ENCODE measurements at places on chromosomes 11 and 22.

DNA sequence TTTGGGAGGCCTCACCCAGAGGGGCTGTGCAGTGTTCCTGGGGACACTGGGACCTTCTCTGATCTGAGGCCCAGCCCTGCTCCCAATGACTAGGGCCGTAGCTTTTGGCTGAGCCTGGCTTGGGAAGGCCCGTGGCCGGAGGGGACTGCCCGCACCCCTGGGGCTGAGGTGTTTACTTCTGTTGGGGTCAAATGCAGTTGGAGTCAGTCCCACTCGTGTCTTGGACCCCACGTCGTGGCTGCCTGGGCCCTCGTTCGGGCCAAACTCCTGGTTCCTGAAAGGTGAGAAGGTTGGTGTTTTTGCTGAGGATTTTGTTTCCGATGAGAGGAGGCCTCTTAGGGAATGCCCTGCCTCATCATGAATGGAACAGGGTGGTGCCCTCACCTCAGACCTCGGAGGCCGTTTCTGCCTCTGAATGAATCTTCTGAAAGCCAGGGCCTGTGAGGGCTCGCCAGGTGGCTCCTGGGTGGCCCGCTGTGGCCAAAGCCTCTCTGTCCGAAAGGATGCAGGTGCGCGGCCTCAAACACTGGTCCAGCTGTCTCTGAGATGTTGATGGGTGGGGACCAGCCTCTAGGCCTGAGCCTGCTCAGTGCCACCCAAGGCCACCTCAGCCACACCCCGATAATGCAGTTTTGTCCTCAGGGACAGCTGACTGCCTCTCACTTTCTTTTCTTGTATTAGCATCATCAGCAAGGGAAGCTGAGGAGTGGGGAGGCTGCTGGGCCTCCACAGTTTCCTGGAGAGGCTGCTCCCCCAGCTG is 40.3 kb upstream of the A4GALT start:
- DNase-seq, result no peak

DNA sequence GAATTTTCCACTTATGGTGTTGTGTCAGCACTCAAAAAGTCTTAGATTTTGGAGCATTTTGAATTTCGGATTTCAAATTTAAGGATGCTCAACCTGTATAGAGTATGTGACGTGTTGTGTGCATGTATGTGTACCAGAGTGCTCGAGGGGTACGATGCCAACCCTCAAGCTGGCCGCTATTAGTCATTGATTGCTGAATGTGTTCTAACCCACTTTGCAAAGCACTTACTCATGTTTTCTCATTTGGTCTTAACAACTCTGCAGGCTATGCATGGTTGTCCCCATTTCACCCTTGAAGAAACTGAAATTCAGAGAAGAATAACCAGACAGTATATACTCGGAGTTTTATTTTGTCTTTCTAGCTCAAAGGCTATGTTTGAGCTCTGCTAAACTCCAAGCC is 196.4 kb upstream of the TENM4 start:
- no peak for DNase-seq

GRCh38 chr22:19723983-19724827 is 866 bp downstream of the GP1BB start:
- no peak for DNase-seq

GRCh38 chr11:132844956-132845696 is 687.2 kb downstream of the OPCML start:
- no peak for DNase-seq

DNA sequence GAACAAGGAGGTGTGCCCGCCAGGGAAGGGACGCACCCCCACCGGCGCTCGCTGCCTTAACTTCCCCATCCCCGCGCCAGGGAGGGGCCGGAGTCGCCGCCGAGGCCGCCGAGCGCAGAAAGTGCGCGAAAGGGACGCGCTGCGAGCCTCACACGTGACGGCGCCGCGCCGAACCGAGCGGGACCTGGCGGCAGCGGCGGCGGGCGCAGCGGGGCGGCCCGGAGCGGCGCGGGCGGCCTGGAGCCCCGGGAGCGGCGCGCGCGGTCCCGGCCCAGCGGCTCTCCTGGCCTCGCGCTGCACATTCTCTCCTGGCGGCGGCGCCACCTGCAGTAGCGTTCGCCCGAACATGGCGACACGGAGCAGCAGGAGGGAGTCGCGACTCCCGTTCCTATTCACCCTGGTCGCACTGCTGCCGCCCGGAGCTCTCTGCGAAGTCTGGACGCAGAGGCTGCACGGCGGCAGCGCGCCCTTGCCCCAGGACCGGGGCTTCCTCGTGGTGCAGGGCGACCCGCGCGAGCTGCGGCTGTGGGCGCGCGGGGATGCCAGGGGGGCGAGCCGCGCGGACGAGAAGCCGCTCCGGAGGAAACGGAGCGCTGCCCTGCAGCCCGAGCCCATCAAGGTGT is at the start of gene SORL1:
TSS of gene SORL1 (plus strand) at position 329 of the 623 bp plus-strand sequence. CDS start at position 347, 18 bp downstream.
- peak; percentile 48 for DNase-seq

DNA sequence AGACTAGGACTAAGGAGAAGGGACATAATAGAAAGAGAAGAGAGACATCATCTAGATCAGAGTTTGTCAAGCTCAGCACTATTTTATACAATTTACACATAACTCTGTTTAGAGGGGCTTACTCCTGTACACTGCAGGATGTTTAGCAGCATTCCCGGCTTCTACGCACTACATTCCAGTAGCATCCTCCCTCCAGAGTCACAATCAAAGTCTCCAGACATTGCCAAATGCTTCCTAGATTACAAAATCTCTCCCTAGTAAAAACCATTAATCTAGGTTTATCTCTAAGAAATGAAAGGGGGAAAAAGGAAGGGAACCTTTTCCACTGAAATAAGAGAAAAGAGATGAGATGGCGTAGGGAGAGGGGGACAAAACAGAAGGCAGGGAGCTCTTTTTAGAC is 4.0 kb downstream of the USP28 start:
- DNase-seq, result no peak

GRCh38 chr11:36205536-36205935 is 83.7 kb downstream of the COMMD9 start:
- DNase-seq, result no peak

GRCh38 chr22:28497188-28497587 is 182.5 kb downstream of the TTC28 start:
- no peak for DNase-seq

GRCh38 chr11:83241291-83241946 is 44.7 kb downstream of the CCDC90B start:
- DNase-seq, result no peak

GRCh38 chr11:124172101-124172500 is 11.0 kb upstream of the OR10D3 start:
- no peak for DNase-seq

- no peak for DNase-seq
Observed at GRCh38 chr11:94521684-94522083, 9.4 kb downstream of the C11orf97 start.

DNA sequence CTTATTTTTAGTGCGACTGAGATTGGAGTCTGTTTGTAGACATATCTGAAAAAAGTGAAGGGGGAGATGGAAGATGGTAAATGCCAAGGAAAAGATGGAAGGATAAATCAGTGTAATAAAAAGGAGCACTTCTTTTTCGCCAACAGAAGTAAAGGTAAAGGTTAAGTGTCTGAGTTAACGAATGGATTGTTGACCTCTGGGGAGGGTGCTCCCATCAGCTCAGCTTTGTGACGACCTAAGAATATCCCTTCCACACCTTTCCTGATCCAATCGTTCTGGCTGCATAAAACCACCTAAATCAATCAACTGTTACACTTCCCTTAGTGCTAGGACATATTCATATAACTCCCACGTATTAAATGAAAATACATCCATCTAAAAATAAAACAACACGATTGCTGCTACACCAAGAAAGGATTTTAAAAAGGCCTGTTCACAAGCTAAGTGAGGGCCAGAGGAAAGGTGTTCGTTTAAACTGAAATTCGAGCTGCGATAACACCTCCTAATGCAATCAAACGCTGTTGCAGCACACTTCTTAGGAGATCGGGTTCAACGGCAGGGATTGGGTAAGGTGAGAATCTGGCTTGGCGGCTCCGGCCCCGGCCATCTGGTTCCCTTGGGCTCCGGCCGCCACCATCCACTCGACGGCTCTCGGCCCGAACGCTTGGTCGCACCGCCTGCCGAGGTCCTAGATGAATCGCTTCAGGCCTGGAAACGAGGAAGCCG is 658 bp downstream of the C11orf71 start:
- no peak for DNase-seq

DNA sequence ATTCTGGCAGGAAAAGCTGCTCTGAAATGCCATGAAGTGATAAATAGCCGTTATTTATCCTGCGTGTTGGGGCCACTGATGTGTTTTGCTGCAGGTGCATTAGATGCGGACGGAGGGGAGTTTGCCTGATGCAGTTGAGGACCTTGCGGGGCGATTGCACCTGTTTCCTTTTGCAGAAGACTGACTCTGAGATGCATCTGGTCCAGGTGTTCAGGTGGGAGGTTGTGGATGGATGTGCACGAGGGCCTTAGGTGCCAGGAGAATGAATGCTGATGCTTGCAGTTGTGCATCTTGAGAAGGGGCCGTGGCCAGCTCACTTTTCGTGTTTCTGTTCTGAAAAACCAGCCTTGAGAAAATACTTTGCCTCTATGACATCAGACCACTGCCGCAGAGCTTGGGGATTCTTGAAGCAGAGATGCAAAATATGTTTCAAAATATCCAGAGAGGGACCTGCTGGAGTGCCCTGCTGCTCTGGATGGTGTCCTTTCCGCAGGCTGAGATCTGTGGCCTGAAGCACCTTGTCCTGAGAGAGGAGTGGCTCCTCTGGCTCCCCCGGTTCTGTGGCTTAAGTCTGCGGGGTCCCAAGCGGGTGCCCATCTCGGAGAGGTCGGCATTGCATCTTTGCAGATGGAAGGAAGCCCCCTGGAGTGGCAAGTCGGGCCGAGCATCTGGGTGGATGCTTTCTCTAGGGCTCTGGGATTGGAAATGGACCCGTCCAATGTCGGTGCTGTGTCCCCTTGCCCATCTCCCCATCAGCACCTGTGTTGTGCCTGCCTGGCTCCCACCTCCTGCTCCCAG is 1031.1 kb downstream of the TBC1D22A start:
- DNase-seq, result no peak

- no peak for DNase-seq
Observed at GRCh38 chr11:27656320-27656719, 43.9 kb downstream of the BDNF start.

- no peak for DNase-seq
Observed at GRCh38 chr22:49351761-49352227, 475.9 kb downstream of the BRD1 start.

DNA sequence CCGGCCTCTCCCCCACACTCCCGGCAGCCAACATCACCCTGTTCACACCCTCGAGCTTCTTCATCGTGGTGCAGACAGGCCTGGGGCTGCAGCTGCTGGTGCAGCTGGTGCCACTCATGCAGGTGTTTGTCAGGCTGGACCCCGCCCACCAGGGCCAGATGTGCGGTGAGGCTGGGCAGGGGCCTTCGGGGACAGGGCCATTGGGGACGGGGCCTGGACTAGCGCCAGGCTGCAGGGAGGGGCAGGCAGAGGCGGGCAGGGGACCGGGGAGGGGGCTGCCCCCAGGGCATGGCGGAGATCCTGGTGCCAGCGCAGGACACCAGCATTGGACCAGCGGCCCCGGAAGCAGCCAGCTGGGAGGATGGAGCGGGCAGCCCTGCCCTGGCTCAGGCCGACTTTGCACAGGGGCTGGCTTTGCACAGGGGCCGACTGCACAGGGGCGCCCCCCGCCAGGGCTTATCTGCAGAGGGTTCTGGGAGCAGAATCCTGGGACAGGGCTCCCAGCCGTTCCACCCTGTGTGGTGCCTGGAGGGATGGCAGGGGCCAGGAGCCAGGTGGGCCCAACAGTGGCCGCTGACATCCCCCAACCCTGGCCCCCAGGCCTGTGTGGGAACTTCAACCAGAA is 8.6 kb downstream of the MUC5B start:
- DNase-seq, result no peak

- DNase-seq, result peak; percentile 80
Observed at GRCh38 chr22:20429254-20430100, 8.1 kb downstream of the SCARF2 start.

DNA sequence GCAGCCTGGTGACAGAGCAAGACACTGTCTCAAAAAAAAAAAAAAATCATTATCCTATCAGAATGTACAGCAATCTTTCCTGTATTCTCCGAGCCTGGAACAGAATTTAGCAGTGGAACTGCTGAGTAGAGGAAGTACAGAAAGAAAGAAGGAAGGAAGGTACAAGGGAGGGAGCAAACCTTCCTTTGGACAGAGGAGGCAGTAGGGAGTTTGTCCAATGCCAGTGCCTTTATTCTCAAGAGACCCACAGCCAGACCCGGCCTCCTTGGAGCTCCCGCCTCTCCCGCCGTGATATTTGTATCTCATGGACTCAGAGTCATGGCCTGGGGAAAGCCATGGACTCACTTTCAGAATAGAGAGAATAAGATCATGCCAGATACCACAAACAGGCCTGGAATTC is 37.7 kb upstream of the LRRC55 start:
- no peak for DNase-seq

- DNase-seq, result no peak
Observed at GRCh38 chr11:103332409-103332808, 223.2 kb downstream of the DYNC2H1 start.

DNA sequence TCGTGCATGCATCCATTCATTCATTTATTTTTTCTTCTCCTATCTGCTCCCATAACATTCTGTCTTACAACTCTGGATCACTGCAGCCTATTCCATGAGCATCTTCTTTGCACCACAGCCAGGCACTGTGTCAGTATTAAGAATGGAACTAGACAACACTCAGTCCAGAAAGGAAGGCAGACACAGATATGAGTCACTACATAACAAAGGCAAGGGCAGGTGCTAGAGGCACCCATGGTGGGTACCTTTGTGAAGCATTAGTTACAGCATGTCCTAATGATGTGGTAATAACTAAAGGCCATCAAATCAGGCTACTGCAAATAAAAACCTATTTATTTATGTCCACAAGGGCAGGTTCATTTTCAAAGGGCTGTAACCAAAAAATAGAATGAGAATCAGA is 28.1 kb downstream of the TENM4 start:
- no peak for DNase-seq

GRCh38 chr22:37501610-37502341 is 15.6 kb upstream of the MFNG start:
- DNase-seq, result no peak

DNA sequence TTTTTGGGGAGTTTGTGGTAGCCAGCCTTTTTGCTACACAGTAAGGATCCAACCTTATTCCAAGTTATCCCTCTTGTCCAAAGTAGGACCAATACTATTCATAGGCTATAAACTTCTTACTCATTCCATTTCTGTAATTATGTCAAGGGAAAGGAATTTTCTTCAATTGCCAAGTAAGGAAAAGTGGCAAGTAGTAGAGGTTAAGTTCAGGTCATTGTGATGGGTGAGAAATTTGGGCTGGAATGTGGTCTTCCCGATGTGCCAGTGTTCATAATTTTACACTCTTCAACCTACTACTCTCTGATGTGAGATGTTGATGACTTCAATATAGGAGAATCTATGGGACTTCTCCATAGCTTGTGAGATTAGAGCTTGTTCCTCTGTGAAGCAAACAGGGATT is 648.8 kb downstream of the METTL15 start:
- no peak for DNase-seq

DNA sequence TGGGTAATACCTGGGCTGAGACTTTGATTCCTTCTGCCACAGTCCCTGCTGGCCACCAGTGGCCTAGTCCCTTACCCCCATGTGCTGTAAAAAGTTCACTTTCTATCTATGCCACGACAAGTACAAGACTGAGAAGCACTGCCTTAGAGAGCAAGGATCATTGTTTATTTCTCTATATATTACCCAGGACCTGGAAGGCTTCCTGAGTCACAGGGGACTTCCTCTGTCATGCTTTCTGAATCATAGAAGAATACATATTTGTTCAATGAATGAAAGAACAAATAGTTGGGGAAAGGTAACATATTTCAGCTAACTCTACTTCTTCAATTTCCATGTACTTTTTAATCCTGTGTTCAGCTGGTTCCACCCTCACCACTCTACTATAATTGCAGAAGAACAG is 5.5 kb upstream of the SYT9 start:
- no peak for DNase-seq
